DND-41 (cell line): ENCODE measurements at places on chromosomes 3 and 15.

DNA sequence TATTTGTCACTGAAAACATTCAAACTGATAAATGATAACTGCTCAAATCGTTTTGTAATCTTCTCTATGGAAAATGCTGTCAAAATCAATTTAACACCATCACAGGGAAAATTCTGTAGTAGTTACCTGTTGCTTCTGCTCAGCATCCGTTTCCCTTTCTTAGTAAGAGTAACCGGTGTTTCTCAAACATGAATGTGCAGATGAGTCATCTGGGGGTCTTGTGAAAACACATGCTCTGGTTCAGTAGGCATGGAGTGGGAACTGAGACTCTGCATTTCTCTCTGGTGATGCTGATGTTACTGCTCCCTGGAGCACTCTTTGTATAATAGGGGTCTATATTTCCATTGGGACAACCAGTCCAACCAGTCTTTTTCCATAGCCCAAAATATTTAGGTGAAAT is 145.1 kb downstream of the SEMA6D start:
- no peak for DNase-seq

- no peak for DNase-seq
Observed at GRCh38 chr3:188209034-188209433, 55.1 kb downstream of the LPP start.

GRCh38 chr3:36709826-36710365 is 54.5 kb downstream of the DCLK3 start:
- DNase-seq: no peak

GRCh38 chr3:105976196-105976595 is 107.4 kb upstream of the CBLB start:
- no peak for DNase-seq

- no peak for DNase-seq
Observed at GRCh38 chr15:92385096-92385495, 8.6 kb upstream of the ST8SIA2 start.

DNA sequence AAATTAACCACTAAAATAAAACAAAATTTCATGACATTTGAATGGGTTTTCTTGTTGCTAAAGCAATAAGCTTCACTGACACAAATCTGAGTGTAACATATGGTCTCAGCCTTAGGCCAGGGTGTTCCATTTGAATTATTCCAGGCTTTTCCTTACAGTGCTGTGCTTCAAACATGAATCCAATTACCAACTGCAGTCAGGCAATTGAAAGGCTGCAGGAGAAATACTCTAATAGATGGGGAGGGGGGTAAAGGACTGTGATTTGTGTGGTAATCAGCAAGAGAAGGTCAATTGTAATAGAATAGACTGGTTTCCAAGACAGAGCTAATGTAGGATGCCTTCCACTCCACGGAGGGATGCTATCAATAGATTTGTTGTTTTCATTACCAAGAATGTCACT is 466.7 kb downstream of the C3orf38 start:
- no peak for DNase-seq

- no peak for DNase-seq
Observed at GRCh38 chr15:36177590-36178302, 401.7 kb upstream of the CDIN1 start.

DNA sequence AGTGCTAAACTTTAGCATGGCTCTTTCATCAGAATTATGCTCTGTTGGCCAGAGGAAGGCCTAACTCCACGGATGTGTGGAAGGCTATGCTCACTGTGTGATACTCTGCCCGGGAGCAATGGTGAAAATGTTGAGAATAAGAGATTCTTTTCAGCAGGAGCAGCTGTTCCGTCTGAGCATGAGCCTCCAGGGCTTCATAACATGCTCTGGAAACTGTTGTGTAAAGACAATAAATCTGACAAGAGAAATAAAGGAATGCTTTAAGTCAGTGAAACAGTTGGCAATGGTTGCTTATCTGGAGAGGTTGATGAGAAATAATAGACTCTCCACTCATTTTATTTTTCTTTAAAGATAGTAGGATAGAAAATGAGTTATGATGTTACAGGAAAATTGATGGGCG is 269.8 kb downstream of the DIPK2A start:
- no peak for DNase-seq

DNA sequence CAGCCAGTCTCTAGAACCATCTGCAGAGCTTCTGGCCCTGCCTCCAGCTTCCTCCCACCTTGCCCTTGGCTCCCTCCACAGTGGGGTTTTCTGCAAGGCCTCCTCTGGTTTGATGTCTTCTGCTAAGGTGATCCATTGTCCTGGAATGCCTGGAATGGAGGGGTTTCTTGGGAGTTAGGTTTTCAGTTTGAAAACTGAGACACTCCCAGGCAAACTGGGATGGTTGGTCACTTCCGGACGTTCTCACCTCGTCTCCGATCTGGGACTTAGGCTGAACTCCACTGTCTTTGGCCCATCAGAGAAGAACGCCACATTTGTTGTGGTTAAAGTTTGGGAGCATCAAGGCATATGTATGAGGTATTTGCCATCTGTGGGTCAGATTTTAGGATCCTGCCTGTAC is 77.4 kb upstream of the KLHL25 start:
- DNase-seq: no peak

DNA sequence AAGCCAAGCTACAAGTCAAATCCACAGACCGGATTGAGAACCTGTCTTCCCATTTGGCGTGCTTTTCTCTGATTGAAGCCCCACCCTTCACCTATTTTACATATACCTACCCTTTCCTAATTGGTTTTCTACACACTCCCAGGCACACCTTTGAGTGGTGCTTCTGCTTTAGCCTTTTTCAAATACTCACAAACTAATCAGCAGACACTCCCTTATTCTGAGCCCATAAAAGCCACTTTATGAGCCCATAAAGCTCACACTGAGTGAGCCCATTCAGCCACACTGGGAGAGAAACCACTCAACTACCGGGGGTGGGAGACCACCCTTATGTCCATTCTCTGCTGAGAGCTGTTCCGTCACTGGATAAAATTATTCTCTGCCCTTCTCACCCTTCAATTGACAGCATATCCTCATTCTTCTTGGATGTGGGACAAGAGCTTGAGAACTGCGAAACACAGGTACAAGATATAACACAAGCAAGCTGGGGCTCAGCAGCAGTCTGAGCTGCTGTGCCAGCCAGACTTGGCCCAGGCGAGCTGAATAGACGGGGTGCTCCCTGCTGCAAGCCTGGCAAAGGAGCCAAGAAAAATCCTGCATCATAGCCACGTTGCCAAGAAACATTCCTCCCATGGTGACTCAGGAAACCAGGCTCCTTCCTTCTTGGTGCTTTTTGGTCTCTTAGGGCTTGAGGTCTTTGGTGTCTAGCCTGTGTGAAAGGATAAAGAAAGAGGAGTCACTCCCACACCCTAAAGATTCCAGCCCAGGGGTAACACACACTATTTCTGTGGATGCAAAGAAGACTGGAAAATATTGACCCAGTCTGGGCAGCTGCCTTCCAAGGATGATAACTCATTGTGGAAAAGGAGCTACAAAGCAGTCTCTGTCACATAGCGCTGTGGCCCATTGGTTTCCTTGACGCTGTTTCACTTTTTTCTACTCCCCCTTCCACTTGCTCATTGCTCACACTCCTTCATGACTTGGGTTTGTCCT is 609.7 kb downstream of the MCTP2 start:
- no peak for DNase-seq

- no peak for DNase-seq
Observed at GRCh38 chr3:187849016-187849654, 103.9 kb upstream of the BCL6 start.

DNA sequence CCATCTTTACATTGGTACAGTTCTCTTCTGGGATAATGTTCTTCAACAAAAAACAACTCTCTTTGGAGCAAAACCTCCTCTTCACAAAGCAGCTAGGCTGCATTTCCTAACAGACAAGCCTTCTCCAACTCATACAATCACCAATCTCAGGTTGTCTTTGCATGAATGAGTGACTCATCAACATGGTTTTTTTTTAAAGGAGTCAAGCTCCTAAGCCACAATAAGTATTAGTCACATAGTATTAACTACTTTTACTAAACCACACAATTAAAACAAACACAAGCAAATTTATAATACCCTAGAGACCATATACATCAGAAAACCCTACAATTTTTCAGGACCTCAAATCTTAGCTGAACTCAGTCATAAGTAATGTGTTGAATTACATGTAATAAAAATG is 137.4 kb downstream of the TBC1D5 start:
- DNase-seq: no peak

DNA sequence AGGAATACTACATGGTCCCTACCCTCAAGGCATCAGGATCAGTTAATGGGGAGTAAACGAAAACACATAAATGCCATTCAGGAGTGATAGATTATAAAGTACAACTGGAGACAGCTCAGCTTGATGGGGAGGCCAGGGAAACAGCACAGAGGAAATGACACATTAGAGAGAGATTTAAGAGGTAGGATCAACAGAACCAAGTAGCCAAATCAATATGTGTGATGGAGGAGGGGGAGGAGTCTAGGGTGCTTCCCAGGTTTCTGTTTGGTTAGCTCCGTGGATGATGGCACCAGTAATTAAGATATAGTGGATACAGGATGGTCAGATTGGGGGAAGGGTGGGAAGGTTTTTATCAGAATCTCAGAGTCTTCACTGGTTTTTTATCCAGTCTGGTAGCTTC is 229.5 kb upstream of the ROPN1 start:
- no peak for DNase-seq

DNA sequence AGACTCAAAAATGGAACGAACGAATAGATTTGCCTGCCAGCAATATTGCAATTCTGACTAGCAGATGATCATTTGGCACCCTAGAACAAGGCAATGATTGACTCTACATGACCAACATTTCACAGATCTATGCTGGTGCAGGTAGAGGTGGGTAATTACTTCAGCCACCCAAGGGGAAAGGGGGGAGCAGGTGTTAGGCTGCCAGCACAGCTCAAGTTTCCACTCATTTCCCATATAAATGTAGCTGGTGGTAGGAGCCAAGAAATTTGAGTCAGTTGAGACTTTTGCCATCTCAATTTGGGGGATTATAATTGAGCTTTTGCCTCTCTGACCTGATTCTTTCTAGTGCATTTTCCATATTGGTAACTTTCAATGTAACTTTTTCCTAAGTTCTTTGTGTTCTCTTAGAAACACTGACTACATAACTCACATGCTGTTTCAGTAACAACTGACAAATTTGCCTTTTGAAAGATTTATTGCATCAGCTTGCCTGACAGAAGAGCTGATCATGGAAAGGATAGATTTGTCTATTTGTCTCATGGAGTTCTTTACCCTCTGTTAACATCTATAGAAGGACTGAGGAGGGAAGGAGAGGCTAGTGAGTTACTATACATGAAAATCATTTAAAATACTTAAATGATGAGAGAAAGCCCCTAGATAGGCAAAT is 902.5 kb downstream of the ZPLD1 start:
- no peak for DNase-seq

DNA sequence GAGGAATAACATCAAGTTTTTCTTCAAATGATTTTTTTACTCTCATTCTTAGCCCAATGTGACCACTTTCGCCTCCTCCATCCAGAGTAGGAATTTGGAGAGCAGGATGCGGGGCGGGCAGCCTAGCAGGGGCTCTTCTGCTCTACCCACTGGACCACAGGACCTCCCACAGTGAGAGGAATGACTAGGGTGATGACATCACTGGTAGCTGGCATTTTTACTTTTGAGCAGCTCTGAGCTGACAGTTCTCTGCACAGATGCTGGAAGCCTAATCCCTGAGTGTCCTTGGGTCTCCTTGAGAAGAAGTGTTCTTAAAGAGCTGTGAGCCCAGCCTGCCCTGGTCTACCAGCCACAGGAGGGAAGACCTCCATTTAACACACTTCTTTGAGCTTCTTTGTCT is 1.4 kb upstream of the HCN4 start:
- no peak for DNase-seq

DNA sequence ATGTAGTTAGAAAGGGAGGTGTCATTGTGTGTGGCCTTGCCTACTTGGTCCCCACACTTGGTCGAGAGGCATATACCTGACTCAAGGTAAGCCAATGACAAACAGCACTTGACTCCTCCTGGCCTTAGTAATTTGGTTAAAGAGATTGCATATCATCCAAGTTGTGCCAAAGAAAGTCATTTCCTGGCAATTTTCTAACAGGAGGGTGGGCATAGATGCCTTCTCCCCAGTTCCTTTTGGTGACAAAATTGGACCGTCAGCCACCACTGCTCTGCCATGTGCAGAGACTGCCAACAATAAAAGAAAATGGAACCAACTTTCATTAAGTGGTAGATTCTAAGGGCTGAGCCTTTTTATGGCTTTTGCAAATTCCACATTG is 7.9 kb upstream of the LEKR1 start:
- DNase-seq: no peak

- DNase-seq: no peak
Observed at GRCh38 chr15:89015412-89016097, 72.7 kb upstream of the ABHD2 start.

DNA sequence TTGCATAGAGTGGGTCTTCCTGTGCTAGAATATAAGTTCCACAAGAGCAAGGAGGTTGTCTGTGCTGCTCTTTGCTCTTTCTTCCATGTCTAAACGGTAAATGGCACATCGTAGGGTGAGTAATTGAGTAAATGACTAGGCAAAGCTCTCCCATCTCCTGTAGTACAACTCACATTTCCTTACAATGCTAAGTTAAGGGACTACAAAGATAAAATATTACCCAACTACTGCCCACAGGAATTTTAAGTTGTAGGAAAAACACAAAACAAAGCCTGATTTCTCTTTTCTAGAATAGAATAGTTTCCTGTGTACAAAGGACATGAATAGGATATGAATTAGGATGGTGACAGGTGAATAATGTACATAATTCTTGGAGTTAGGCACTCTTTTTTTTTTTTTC is 19.9 kb upstream of the LRIG1 start:
- no peak for DNase-seq
